ENCODE measurements at places on chromosomes 6 and 20. TPM values are rescaled to one million over a fixed set of nuclear protein-coding genes. Genes with fewer than 3 reads are reported as not detected.

DNA sequence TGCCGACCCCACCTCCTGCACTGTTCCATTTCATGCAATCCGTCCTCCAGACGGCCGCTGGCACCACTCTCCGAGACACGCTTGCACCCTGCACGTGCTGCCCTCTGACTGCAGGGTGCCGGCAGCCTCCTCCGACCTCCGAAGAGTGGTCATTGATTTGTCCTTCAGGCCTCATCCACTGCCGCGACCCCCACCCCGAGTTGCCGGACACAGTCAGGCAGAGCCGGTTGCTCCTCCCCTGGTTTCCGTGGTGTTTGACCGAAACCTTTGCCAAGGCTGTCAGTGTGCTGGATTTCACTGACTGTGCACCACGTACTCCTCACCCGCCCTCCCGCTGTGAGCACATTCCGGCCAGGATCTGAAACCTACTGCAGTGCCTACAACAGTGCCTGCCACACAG, 156.4 kb upstream of the PDE10A start:
- DNase-seq = no peak

The TGM2 gene
- total RNA-seq = 1,303 TPM

- no peak for DNase-seq
Measured at GRCh38 chr20:2751878-2752566, 48.4 kb downstream of the CPXM1 start.

The MLN gene
- total RNA-seq = not detected

GRCh38 chr6:143323729-143324470, 126.6 kb downstream of the ADAT2 start:
- DNase-seq = no peak

DNA sequence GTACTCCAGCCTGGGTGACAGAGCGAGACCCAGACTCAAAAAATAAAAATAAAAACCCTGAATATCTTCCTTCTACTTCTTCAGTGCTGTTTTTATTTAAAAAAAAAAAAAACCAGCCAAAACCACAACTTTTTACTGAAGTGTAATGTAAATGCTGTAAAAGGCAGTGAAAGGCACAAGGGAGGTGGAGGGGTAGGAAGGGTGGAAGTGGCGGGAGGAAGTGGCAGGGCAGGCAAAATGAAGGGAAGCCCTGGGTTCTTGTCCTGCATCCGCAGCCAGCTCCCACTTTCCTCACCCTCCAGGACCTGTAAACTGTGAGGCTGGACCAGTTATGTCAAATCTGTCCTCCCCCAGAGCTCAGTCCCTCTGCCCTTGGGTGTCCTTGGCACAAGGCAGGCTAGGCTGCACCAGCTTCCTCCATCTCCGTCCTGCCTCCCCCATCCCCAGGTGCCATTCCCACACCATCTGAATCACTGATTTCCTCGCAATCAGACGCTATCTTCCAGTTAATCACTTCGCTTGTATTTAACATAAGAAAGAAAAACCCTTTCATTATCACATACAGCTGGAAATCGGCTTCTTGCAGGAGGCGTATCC, 13.7 kb upstream of the PANK2 start:
- DNase-seq = no peak

The C6orf52 gene
- not detected for total RNA-seq

The MMP24 gene
- 2.2 TPM for total RNA-seq

The LAMA2 gene
- total RNA-seq = 166 TPM
